Fibroblast of skin of right quadriceps (primary cell): ENCODE measurements at places on chromosomes 12 and 14.

GRCh38 chr12:64688715-64689114, 70.5 kb downstream of the GNS start:
- no peak for DNase-seq

- no peak for DNase-seq
Measured at GRCh38 chr14:73386342-73386741, 72.0 kb downstream of the NUMB start.

GRCh38 chr12:57623811-57624390, 9.1 kb downstream of the B4GALNT1 start:
- DNase-seq = no peak

- no peak for DNase-seq
Measured at GRCh38 chr14:103581954-103582703, 19.4 kb downstream of the COA8 start.

DNA sequence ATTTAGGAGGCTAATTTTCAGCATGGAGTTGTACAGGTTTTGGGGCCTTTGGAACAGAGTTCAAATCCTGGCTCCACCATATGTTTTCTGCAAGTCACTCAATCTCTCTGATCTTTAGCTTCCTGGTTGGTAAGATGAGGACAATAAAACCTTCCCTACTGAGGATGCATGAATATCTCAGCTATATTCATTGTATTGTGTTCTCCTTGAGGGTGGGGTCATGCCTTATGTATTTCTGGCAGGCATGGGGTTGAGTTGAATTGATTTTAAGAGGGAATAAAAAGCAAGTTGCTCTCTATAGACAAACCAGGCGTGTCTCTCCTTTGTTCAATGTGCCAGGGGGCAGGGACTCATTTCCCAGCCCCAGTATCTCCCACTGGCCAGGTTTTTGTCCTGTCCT, 173.1 kb downstream of the C12orf75 start:
- DNase-seq = no peak

GRCh38 chr12:2163177-2163941, 110.6 kb downstream of the CACNA1C start:
- peak; percentile 82 for DNase-seq

DNA sequence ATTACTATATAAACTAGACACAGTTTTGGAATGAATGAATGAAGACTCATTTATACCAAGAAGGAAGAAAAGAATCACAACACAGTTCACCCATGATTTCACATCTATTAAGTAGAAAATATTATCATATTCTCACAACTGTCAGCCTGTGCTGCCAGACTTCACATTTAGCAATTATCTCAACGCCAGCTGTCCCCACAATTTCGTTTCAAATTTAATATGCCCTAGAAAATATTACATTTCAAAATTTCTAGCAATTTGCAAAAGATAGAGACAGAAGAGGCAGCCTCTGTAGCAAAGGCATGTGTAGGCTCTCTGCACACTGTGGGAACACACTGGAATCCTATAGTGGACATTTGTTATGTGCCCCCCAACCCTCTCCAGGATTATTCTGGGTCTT, 83.6 kb downstream of the ANKS1B start:
- no peak for DNase-seq

DNA sequence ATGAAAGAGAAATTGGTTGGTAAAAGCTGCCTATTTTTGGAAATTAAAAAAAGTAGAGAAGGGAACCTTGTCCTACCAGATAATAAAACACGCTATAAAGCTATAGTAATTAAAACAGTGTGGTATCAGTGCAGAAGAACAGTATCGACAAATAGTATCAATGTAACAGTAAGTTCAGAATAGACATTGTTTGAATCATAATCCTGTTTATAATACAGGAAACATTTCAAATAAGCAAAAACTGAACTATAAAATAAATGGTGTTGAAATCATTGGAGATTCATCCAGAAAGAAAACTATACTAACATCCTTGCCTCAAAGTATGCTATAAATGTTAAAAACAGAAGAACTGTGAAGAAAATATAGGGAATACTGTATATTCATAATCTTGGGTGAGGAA, 54.2 kb upstream of the NAP1L1 start:
- no peak for DNase-seq

GRCh38 chr14:92677087-92677668, 71.2 kb downstream of the LGMN start:
- peak; percentile 62 for DNase-seq

DNA sequence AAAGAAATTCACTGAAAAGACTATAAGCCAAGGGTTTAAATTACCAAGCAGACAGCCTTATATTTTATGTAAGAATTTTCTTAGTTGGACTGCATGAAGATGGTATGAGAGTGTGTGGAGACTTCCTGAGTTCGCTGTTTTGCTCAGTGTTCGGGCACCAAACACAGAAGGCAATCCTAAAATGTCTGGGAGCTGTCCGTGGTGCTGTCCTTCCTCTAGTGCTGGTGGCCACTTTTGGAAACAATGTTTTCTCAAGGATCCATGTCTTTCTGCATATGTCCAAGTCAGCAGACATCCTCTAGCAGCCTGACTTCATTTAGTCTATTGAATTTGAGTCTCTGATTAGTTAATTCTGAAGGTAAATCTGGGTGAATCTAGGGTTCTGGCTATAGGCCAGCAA, 135.8 kb downstream of the SLC8A3 start:
- peak; percentile 21 for DNase-seq

- no peak for DNase-seq
Measured at GRCh38 chr14:95301527-95302187, 18.1 kb downstream of the CLMN start.

DNA sequence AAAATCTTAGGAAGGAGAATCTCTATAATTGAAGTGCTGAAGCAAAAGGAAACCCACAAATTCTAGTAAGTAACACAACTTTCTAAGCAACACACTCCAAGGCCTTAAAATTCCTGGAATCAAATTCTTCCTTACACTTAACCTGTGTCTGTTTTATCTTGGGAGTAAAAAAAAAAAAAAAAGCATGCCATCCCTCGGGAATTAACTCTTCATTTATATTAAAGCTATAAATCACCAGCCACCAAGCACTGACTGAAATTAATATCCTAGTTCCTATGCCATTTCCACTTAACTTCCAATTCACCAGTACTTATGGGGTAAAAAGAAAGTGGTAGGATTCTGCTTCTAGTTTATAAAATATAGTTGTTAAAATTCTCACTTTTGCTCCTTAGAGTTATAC, 238.1 kb downstream of the SLC25A21 start:
- DNase-seq = no peak

DNA sequence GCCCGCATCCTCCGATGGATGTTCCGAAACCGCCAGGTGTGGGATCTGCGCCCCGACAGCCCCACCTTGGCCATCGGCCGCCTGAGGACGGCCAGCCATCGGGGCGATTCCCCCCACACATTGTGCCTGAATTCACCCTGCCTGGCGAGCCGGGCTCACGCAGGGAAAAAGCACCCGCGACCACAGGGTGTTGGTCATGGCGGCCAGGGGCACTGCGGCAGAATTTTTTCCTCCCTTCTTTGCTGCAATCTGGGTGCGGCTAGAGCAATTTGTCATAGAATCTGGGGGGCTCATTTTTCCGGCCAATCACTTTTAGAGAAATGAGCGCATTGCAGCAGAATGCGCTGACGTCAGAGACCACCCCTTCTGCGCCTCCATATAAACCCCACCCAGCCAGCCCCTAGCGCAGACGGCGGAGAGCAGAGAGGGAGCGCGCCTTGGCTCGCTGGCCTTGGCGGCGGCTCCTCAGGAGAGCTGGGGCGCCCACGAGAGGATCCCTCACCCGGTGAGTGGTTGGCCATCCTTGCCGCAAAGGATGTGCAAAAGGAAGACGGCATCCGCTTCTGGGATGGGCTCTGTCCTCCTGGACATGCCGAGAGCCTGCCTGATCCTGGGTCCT, at the start of gene MEG3:
Gene MEG3 (plus strand): TSS at position 406 of the 619 bp plus-strand sequence.
- peak; percentile 89 for DNase-seq

DNA sequence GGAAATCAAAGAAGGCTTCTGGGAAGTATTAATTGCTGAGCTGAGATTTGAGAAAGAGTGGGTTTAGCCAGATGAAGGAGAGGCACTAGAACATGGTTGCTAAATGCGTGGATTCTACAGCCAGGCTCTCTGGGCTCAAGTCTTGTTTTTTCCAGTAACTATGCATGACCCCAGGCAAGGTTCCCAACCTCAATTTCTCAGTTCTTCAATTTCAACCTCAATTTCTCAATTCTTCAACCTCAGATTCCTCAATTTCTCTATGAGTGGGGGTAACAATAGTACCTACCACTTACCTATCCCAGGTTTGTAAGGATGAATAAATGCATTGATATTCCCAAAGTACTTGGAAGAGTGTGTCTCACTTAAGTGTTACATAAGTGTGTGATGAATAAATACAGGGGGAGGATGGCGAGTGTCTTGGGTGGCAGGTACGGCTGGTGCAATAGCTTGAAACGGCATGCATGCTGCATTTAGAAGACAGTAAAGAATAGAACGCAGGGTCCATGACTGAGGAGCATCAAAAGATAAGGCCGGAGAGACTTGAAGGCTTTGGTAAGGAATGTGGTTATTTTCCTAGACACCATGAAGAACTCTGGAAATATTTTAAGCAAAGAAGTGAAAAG, 149.1 kb upstream of the ATP2B1 start:
- no peak for DNase-seq

- DNase-seq = peak; percentile 81
Measured at GRCh38 chr12:111773801-111774551, 7.2 kb downstream of the ALDH2 start.

GRCh38 chr12:63354969-63355368, 204.0 kb upstream of the AVPR1A start:
- DNase-seq = no peak

DNA sequence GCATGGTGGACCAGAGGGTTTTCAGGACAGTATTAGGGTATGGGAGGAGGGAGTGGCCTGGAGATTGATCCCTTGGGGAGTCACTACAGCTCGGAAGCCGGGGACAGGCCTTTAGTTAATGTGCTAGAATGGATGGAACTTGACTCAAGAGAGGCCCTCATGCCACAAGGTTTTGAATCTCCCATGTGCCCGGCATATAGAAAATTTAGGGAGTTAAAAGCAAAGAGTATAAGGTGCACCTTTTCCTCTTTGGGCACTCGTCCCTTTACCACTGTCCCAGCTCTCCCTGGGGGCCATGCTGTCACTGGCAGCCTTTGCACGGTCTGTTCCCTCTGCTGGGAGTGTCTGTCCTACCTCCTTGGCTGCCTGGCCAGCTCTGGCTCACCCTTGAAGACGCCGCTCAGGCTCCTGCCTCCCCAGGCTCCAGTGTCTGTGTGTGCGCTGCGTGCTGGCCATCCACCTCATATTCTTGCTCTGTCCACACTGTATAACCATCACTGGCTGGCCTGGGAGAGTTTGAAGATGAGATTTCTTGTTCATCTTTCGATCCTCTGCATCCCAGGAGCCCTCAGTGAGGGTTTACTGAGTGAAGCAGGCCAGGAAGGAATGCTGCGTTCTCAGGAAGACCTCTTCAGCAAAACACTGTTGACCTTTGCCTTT, 161.3 kb downstream of the ZFP36L1 start:
- no peak for DNase-seq

DNA sequence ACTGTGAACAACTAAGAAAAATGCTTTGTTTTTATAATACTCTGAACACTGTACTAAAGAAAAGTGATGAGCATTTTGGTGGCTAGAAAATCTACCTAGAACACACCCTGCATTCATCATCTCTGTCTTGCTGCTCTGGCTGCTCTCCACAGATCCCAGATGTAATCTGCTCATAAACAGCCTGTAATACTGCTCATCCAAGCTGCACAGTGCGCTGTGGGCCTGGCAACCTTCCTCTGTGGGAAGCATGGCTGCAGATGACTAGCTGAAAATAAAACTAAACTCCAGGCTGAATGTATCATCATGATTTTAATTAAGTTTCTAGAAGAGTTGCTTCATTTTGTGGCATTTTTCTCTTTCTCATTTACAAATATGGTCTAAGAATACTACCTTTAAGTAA, 200.7 kb downstream of the SLC2A13 start:
- peak; percentile 35 for DNase-seq

- no peak for DNase-seq
Measured at GRCh38 chr14:22189881-22190280, 399.1 kb downstream of the DAD1 start.
